Daoy (cell line): ENCODE measurements at places on chromosomes 2 and 18.

- DNase-seq, result no peak
Observed at GRCh38 chr18:67670024-67670543, 153.6 kb upstream of the DSEL start.

GRCh38 chr18:61133783-61134182, 199.4 kb upstream of the CDH20 start:
- no peak for DNase-seq

GRCh38 chr2:96867756-96868554, 1.9 kb downstream of the SEMA4C start:
- no peak for DNase-seq

DNA sequence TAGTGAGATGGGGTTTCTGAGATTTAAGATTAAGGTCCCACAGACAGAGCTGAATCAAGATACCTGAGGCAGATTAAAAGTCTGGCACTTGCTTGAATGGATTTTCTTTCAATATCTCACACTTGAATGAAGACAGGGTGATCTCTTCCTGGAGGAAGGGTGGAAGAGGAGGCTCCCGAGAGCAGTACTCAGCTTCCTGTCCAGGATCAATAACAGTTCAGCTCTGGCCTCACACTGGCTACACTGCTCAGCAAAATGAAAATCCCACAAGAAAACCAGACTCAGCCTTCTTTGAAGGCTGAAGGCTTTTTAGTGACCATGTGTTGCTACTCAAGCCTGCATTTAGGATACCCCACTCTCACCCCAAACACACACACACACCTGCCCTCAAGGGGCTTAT, 11.1 kb downstream of the ARHGEF33 start:
- DNase-seq, result no peak

DNA sequence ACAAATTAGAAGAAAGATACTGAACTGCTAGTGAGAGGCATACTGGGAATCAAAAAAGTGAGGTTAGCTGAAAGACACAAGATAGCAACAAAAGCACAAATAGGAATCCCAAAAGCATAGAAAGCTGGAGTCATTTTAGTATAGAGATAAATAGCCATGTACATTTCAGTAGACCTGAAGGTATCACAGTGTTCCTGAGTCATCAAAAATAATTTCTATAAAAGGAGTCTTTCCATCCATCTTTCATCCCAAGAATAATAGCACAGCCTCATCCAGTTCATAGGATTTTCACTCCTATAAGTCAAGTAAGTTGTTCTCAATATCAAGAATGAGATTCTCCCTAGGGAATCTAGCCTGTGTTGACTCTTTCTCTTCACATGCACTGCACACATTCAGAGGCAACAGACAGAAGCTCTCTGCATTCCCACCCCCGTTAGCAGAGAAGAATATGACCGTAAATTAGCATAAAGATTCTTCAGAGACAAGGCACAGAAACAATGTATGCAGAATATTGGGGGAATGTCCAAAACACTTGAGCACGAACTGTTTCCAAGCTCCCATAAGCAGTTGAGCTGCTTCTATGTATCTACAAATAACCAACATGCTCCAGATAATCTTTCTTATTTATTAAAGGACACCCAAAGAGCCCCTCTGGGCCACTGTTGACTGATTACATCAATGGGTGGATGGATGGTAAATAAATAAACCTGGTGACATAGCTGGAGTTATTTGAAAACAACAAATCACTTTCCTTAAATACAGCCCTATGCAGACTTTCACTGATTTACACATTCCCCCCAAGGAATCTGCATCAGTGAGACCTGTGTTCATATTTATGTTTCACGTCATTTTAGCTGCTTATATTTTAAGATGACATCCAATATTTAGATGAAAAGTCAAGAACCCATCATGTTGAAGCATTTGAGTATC, 174.5 kb upstream of the PKDCC start:
- DNase-seq, result no peak

GRCh38 chr2:88258208-88258607, 88.1 kb downstream of the THNSL2 start:
- no peak for DNase-seq

DNA sequence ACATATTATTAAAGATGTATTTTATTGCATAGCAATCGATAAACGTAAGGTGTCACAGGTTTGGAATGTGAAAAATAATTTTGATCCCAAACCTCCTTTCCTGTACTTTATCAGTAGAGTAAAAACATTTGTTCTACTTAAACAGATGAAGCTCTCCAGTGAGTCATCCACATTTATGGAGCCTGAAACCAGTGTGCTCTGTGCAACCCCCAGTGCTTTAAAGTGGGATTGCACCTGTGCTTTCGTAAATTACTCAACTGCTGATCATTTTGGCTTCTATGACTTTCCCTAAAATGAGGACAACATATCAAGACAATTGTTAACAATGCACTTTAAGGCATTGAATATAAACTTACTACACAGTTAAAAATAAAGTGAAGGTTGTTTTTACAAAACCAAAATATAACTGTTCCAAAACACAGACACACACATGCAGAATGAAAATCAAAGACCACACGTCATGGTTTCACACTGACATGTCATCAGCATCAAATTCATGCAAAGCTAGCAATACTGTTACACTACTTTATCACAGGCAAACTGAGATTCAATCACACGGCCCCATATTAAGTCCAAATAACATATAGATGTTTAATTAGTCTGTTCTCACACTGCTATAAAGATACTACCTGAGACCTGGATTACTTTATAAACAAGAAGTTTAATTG, 9.7 kb downstream of the TMEM18 start:
- DNase-seq, result peak; percentile 69

GRCh38 chr2:165253178-165253577, 14.0 kb downstream of the SCN2A start:
- no peak for DNase-seq

DNA sequence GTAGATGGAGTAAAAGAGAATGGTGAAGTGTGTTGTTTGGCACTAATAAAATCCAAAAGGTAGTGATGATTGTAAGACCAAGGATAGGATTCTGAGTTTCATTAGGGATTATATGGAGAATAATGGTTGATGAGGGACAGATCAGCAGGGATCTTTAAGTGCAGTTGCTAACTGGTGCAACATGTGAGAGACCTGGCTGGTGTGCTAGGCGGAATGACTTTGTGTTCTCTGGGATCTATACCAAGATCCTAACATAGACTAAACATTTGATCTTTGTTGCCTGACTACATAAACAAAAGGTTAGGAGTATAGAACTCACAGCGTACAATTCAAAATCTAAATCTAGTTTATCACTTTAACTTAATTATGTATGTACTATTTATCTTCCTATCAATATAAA, 135.4 kb downstream of the PTRHD1 start:
- no peak for DNase-seq

DNA sequence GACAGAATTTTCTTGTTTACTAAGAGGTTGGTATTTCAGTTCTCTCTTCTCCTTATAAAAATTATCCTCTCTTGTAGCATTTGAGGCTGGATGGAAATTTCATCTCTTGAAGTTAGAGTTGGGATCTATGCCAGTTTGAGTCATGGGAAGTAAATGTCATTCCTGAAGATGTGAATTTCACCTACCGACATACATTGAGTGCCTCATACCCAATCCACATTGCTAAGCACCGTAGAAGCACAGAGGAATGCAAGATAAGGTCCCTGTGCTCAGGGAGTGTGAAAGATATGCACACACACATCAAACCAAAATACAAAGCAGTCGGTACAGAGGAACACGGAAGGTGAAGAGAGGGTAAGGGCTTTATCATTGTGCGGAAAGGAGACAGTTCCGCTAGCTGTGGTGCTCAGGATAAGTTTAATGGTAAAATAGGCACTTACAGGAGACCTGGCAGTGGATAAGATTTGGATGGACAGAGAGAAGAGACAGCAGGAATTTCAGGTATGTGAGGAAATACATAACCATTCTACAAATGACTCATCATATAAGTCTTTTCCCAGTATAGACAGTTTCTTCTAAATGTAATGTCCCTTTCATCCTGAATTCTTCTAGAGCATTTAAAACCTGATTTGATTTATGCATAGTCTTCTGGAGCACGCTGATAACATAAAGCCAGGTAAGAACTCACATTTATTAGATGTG, 205.3 kb upstream of the ST6GAL2 start:
- peak; percentile 70 for DNase-seq

DNA sequence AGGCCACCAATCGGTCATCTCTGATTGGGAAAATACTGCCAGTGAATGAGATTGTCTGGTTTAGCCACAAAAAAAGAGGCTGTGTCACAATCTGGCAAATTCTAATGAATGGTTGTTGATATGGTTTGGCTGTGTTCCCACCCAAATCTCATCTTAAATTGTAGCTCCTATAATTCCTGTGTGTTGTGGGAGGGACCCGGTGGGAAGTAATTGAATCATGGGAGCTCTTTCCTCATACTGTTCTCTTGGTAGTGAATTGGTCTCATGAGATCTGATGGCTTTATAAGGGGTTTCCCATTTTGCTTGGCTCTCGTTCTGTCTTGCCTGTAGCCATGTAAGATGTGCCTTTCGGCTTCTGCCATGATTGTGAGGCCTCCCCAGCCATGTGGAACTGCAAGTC, 838.3 kb downstream of the SLC4A3 start:
- no peak for DNase-seq

GRCh38 chr2:88416016-88416663, 36.4 kb downstream of the FOXI3 start:
- DNase-seq, result no peak

DNA sequence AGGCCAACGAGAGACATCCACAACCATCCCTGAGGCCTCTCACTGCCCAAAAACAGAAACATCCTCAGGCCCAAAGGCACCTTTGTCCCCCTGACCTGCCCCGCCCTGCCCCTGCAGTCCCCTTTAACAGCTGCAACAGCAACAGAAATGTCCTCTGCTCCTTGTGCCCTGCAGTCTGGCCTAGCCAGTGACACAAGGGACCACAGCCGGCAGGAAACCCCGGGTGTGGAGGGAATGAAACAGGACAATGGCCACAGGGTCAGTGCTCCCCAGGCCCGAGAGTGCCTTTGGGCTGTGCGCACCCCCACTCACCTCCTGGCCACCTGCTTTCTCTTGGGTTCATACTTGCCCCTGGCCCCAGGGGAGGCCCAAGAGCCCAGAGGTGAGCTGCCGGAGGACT, 35.6 kb downstream of the SNED1 start:
- DNase-seq, result no peak

GRCh38 chr2:205776139-205776538, 93.8 kb downstream of the NRP2 start:
- peak; percentile 61 for DNase-seq

DNA sequence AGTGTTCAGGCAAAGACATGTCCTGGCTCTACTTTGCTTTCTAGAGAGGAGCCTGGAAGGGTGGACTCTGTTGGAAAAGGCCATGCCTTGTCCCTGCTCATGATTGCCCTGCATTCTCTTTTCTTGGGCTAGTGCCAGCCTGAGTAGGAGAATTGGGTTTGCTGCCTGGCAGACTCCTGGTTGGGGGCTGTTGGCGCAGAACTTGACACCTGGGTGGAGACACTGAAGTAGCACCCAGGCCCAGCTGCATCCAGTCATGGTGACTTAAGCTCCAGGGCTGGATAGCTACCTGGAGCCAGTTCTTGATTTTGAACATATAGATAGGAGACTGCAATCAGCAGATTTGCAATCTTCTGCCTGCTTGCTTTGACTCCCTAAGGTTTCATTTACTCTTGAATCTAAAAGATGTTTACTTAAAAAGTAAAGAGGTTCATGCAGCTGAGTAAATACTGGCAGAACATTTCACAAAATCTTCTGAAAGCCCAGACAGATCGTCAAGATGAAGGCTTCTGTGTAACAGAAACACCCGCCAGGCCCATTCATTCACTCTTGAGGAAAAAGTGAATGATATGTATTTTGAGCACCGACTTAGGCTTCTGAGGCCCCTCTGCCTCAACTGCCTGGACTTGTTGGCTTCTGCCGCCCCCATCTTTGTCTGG, 38.0 kb upstream of the YWHAQ start:
- DNase-seq, result no peak

GRCh38 chr2:218006741-218007140, 3.9 kb upstream of the TNS1 start:
- peak; percentile 51 for DNase-seq

- no peak for DNase-seq
Observed at GRCh38 chr2:157438863-157439823, 4.7 kb downstream of the CYTIP start.
